Hippocampal formation (tissue), 2 donors: ENCODE measurements at places on chromosomes 11 and 22.

GRCh38 chr11:120326228-120326627 is 1.1 kb downstream of the TLCD5 start:
- DNase-seq = no peak

GRCh38 chr11:96228473-96228891 is 114.5 kb downstream of the MAML2 start:
- no peak for DNase-seq

DNA sequence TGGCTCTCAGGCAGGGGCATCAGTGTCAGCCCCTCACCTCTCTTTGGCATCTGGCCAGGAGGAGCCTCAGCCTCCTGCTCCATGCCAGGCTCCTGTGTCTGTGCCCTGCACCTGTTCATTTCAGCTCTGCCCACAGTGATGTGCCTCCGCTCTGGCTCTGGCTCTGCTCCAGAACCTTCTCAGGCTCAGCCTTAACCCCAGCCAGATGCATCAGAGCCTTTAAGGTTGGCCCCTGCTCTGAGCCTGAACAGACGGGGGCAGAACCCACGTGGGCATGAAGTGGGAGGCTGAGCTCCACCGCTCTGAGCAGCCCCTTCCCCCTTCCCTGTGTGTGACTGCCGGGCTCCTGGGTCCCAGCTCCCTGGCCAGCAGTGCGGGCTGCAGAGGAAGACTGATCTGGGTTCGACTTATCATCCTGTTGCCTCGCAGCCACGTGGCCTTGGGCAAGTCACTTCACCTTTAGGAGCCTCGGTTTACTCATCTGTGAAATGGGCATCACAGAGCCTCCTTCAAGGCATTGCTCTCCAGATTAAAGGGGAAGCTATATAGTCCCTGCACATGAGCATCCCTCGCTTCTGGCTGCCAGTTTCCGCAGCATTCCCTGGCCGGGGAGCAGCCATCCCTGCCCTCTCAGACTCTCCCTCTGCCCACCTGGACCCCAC is 44.7 kb upstream of the RTL6 start:
- no peak for DNase-seq

GRCh38 chr11:71987521-71987920 is 11.2 kb upstream of the IL18BP start:
- no peak for DNase-seq

- DNase-seq = no peak
These were observed 608 bp downstream of the NIPSNAP1 start for GRCh38 chr22:29580200-29580810.

- DNase-seq = no peak
These were observed 29.6 kb downstream of the ZBED4 start for GRCh38 chr22:49883294-49883640.

- no peak for DNase-seq
These were observed 263.2 kb downstream of the DCDC1 start for GRCh38 chr11:31106326-31106725.

DNA sequence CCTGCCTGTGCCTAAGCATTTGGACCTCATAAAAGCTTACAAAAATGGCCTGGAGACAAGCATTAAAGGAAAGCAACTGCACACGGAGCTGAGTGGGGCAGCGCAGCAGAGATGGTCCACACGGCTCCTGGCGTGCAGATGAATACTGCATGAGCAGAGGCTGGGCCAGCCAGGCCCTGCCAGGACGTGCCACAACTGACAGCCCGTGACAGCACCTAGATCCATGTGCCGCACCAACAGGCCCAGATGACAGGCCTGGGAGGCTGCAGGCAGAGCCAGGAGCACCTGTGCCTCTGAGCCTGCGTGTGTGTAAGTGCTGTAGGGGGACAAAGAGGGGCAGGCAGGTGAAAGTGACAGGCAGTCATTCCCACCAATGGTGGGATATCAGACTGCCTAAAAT is 33.4 kb downstream of the MICAL3 start:
- no peak for DNase-seq

DNA sequence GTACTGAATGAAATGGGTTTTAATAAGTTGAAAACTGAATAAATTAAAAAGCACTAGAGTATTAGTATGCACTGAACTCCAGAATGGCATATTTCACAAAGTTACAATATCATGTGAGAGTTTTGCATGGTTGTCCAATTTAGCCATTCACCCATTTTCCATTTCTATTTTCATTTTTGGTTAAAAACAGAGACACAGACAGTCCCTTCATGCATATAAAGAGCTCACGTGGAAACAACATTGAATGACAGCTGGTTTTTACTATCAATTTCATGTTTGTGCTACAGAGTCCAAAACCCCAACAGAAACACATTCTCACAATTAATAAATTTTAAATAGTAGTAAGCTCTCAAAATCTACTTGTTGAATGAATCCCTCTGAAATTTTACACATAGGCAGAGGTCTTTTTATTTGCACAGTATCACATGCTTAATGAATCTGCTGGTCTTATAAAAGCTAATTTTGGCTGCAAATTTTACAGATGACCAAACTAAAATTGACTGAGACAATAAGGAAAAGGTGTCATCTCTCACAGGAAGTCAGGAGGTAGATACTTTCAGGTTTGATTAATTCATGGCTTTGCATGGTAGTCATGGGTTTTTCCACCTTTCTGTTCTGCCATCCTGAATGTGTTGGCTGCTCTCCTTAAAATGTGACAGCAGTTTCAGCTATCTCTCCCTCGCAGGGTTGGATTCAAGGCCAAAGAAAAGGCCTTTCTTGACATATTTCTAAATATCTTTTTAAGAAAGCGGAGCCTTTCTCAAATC is 20.6 kb upstream of the DDI1 start:
- DNase-seq = no peak

GRCh38 chr11:70230840-70231710 is 28.0 kb downstream of the FADD start:
- DNase-seq = no peak

GRCh38 chr11:57644748-57645688 is 4.7 kb downstream of the YPEL4 start:
- DNase-seq = peak; percentile 59

- DNase-seq = no peak
These were observed 34.5 kb upstream of the TEF start for GRCh38 chr22:41347066-41347859.

GRCh38 chr11:103807806-103808205 is 228.6 kb upstream of the DDI1 start:
- DNase-seq = no peak

DNA sequence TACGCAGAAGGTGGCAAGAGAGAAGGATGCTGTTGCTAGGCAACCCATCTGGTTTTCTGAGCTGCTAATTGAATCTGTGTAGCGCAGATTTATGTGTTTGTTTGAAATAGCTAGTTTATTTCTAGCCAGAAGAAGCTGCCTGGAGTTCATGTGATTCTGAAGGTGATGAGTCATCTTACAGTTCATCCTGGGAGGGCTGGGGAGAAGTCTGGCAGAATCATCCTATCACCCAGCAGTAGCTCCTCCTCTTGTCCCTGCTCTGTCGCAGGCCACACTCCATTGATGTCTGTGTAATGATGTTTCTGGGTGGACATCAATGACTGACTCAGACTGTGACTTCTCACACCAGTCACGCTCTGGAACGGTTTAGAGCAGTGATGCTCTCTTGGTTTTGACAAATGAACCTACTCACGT is 4.8 kb upstream of the FBXO7 start:
- no peak for DNase-seq

DNA sequence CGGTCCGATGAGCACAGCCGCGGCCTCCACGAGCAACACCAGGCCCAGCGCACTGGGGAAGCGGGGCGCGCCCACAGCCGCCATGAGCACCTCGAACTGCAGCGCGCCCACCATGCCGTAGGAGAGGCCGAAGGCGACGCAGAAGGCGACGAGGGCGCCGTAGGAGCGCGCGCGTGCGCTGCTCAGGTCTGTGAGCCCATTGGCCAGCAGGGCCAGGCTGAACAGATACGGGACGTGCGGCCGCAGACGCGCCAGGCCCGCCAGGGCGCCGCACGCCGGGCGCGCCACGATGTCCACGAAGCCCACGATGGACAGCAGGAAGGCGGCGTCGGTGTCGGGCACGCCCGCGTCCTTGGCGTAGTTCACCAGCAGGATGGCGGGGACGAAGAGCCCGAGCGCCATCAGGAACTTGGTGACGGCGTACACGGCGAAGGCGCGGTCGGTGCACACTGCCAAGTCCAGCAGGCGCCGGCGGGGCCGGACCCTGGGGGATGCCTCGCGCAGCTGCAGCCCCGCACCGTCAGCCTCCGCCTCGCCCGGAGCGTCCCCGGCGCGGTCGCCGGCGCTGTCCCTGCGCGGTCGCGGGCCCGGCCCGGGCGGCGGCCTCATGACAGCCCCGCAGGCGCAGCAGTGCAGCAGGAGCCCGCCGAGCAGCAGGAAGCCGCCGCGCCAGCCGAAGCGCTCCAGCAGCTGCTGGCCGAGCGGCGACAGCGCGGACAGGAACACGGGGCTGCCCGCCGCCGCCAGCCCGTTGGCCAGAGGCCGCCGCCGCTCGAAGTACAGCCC is 2.9 kb downstream of the SLC16A8 start:
- no peak for DNase-seq

DNA sequence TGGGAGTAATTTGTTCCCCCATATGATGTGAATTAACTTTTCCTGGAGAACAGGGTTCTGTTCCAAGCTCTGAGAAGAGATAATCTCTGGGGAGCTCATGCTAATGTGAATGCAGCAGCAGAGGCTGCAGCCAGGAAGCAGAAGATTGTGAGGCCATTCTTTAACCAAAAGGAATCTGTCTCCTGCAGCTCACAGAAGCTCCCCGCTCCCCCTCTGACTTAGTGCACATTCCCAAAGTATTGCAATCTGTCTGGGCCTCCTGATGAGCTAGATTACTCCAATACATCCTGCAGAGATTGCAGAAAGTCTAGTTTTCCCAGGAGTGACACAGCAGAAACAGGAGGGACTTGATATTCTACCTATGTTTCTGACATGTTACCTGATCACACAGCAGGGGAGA is 420.6 kb upstream of the FAT3 start:
- no peak for DNase-seq

- DNase-seq = no peak
These were observed 63.1 kb upstream of the TTC12 start for GRCh38 chr11:113251281-113251680.

GRCh38 chr11:20197881-20198280 is 37.6 kb upstream of the DBX1 start:
- no peak for DNase-seq

DNA sequence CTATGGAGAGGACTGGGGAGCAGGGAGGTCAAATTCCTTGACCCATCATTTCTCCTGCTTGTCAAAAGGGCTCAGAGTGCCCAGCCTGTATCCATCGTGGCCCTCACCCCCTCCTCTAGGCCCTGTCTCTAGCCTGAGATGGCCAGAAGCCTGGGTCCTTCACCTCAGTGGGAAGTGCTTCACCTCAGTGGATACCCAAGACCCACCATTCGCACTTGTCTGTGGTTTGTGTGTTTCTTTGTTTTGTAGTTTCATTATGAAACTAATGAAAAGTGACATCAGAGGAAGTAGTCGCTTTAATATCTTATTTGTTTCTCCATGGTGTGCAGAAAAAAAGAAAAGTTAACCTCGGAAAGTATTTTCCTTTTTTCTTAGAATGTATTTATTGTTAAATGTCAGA is 194.0 kb upstream of the CADM1 start:
- no peak for DNase-seq

DNA sequence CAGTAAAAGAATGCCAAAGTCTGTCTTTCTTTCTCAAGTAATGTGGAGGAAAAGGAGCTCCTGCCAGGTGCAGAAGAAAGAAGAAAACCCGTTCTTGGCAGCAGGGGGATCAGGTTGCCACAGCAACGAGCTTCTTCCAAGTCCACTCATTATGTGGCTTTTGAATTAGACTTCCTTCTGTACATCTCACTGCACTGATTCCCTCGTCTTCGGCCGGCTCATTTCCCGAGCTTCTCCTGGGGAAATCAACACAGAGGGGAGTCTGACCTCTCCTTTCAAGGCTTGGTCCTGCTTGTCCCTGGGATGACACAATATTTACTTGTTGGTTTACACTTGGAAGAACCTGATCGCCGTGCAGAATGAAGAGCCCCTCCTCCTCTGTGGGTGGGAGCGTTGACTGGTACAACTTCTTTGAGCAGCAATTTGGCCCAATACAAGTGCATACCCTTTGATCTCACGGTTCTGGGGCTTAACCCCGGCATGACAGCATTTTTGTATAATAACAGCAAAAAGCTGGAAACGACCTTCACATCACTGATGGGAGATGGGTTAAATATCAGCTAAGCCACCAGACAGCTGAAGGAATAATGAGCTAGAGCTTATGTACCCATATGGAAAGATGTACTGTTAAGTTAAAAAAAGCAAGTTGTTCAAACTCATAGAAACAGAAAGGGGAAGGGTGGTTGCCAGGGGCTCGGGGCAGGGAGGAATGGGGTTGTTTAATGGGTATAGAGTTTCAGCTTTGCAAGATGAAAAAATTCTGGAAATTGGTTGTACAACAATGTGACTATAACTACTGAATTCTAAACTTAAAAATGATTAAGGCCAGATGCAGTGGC is 35.4 kb downstream of the MCHR1 start:
- DNase-seq = peak; percentile 28

DNA sequence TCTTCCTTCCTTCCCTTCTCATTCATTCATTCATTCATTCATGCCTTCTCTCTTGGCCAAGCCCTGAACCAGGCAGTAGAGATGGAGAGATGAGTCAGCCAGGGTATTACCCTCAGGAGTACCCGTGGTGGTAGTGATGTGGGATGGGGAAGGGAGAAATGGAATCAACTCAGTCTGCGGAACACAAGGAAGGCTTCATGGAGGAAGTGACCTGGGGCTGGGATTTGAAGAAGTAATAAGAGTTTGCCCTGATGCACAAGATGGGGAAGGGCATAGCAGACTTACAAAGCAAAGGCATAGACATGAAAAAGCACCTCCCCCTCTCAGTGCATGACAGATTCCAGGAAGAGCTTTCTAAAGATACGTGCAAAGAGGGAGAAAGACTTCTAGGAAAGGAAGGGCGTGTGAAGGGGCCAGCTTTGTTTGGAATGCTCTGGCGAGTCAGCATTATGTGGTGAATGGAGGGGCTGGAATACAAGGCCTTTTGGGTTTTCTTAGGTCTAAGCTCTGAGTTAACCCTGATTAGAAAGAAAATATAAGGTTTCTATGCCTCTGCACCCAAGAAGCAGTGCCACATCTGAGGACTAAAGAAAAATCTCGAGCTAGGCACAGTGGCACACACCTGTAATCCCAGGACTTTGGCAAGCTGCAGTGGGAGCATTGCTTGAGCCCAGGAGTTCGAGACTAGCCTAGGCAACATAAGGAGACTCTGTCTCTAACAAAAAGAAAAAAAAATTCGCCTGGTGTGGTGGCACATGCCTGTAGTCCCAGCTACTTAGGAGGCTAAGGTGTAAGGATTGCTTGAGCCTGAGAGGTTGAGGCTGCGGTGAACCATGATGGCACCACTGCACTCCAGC is 36.4 kb upstream of the ACER3 start:
- DNase-seq = no peak

- no peak for DNase-seq
These were observed 142.7 kb downstream of the LRRC4C start for GRCh38 chr11:41316751-41317150.

GRCh38 chr11:22337596-22338485 is at the start of gene SLC17A6:
TSS of gene SLC17A6 (plus strand) at chr11:22338381. CDS start at chr11:22338534, 153 bp downstream.
- no peak for DNase-seq

- no peak for DNase-seq
These were observed 9.5 kb upstream of the MS4A4E start for GRCh38 chr11:60252213-60253108.
